Ovary (tissue), 10 donors: ENCODE measurements at places on chromosomes 12 and 14. TPM values are rescaled to one million over a fixed set of nuclear protein-coding genes. Genes with fewer than 3 reads are reported as not detected.

DNA sequence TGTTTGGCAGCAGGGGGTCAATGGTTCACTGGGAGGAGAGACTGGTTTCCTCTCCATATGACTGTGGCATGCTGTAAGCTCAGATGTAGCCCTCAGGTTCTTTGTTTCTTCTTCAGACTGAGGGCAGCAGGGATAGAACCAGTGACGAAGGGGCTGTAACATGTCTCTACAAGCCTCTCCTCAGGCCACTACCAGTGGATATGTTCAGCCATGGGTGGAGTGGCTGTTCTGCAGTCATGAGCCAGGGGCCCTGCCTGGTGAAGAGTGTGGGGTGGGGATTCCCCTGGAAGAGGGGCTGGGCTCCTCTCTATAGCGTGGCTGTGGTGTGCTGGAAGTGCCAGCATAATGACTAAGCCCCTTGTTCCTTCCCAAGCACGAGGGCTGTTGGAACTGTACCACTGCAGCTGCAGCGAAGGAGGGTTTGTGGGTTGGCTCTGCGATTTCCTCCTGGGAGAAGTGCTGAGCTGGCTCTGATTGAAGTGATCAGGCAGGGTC, 55.8 kb downstream of the CMAS start:
- no peak for DNase-seq

DNA sequence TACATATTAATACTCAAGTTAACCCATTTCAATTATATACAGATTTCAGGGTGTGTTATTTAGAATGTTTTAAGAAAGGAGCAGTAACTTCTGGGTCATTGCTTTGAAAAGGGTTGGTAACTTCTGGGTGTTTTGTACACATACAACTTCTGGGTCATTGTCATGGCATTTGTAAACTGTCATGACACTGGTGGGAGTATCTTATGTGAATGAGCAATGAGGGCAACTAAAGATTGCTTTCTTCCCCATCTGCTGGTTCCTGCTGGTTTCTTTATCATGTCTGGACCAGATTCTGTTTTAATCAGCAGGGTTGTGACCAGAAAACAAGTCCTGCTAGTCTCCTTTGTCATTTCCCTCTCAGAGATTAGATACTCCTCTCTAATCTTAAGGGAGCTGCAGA, 713.3 kb downstream of the LRFN5 start:
- DNase-seq, result no peak

DNA sequence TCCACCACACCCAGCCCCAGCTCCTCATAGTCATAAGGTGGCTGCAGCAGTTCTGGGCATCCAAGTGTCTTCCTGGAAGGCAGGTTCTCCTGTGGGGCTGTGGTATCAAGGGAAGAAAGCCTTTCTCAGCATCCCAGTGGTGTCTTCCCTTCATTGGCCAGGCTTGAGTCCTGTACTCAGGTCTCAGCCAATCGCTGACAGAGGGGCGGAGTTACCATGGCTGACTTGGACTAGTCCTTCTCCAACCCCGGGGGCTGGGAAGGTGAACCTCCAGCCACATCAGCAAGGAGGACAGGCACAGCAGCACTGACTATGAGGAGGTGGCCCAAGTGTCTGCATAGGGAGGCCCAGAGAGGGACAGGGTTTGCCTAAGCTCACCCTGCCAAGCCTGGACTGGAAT, 64.0 kb upstream of the SLC24A4 start:
- no peak for DNase-seq

GRCh38 chr12:47900131-47901062, 4.4 kb downstream of the VDR start:
- no peak for DNase-seq

- DNase-seq, result no peak
Observed at GRCh38 chr14:100472491-100472890, 114.7 kb downstream of the BEGAIN start.

HHIPL1 gene
- total RNA-seq, result 2.1 TPM

GRCh38 chr12:46487567-46488131, 115.1 kb upstream of the SLC38A2 start:
- no peak for DNase-seq

GRCh38 chr14:70808416-70809224, 693 bp downstream of the MAP3K9 start:
- DNase-seq, result peak; percentile 32

DNA sequence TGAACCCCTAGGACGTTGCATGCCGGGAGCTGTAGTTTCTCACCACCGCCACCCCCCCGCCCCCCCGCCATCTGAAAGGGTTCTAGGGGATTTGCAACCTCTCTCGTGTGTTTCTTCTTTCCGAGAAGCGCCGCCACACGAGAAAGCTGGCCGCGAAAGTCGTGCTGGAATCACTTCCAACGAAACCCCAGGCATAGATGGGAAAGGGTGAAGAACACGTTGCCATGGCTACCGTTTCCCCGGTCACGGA, 501 bp upstream of the HSP90B1 start:
- no peak for DNase-seq

GRCh38 chr12:94272280-94272679, 123.9 kb downstream of the PLXNC1 start:
- no peak for DNase-seq

DNA sequence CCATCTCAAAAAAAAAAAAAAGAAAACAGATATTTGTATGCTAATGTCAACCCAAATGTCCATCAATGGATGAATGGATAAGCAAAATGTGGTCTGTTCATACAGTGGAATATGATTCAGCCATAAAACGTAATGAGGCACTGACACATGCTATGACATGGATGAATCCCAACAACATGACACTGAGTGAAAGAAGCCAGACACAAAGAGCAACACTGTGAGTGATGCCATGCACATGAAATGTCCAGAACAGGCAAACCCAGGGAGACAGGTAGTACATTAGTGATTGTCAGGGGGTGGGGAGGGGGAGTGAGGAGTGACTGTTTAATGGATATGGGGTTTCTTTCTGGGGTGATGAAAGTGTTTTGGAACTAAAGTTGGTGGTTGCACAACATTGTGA, 50.2 kb downstream of the ARL6IP4 start:
- DNase-seq, result no peak

PRR4 gene
- 0.72 TPM for total RNA-seq

GRCh38 chr12:116861320-116861719, 19.9 kb downstream of the HRK start:
- DNase-seq, result peak; percentile 39

DNA sequence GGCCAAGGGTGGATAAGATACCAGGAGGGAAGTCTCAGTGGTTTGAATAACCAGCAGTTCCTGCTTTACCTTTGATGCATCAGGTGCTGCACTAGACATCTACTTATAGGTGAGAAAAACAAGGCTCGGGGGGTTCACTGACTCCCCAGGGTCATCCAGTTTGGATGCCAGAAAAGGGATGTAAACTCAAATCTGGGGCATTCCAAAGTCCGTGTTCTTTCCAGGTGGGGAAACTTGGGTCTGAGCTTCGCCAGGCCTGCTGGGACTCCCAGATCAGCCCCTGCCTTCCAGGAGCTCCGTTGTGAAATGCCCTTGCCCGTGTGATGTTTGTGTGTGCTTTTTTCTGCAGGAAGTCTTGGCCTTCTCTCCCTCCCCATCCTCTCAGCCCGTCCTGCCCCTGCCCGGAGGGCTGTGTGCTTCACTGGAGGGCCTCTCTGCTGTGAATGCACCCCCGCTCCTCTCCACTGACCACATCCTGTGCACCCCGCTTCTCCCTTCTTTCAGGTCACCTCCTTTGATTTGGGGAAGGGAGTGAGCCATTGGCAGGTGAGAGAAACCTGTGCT, 42.1 kb downstream of the TSPAN9 start:
- DNase-seq, result no peak

GPR135 gene
- 10.9 TPM for total RNA-seq

SYT1 gene
- total RNA-seq, result 2.5 TPM

DNA sequence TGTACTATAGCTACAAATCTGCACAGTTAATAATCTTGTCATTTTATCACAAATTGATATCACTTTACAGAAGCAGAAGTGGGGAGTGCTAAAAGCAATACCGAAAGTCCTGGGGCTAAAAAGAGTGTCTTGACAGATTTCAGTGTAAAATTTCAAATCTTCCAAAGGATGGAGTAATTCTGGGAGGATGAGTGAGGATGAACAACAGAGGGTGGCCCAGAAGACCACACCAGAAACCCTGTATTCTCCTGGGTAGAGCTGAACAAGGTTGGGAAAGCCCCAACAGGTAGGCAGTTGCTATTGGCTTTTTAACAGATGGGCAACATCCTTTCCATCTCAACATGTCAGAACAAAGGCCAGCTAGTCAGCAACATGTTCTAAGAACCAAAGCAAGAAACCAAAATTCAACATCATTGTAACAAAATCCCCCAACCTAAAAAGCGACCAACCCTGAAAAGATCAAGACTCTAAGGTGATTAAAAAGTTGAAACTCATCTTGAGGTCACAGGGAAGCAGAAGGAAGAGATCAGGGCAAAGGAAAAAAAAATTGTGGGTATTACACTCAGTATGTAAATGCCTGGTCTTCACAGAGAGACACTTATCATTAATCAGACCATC, 38.8 kb downstream of the CBX5 start:
- DNase-seq, result no peak

DNA sequence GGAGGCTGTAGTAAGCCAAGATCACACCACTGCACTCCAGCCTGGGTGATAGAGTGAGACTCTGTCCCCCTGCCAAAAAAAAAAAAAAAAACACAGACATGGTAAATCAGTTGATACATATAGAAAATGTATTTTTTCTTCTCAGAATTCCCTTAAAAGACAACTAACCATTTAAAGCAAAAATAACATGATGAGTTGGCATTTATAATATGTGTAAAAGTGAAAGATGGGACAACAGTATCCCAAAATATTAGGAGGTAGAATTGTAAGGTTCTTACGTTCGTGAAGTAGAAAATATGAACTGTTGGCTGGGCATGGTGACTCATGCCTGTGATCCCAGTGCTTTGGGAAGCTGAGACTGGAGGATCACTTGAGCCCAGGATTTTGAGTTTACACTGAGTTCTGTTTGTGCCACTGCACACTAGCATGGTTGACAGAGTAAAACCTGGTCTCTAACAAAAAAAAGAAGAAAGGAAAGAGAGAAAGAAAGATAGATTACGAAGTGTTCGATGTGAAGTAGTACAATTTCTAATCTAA, 296.7 kb downstream of the FBXL14 start:
- DNase-seq, result no peak

KERA gene
- not detected for total RNA-seq

TSPAN8 gene
- total RNA-seq, result 55.4 TPM

DCAF4 gene
- 31.1 TPM for total RNA-seq

DNA sequence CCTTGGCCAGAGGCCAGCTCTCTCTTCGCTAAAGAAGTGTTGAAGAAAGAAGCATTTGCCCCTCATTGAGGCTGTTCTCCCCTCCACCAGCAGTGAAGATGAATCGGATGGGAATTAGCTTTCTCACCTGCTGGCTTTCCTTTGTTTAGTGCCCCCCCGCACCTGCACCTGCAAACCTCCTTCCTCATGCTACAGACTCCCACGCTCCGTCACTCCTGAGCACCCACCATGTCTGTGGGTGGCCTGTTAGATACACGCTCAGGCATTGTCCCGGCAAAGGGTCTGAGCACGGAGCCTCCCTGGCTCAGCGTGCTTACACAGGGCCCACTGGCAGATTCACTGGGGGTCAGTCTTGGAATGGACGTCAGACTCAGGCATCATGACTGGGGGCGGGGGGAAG, 121.6 kb downstream of the GLT1D1 start:
- DNase-seq, result no peak

- DNase-seq, result no peak
Observed at GRCh38 chr12:3020399-3020798, 56.8 kb upstream of the TSPAN9 start.

DNA sequence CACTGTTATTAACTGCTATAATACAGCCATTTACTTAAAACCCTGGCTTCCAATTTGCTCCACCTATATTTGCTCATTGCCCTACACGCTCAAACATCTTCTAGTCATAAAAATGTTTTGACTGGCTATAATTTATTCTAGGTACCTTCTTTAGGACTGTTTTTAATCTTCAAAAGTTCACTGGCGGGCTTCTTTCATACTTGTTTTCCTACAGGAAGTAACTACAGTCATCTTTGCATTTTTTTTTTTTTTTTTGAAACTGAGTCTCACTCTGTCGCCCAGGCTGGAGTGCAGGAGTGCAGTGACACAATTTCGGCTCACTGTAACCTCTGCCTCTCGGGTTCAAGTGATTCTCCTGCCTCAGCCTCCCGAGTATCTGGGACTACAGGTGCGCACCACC, 32.5 kb downstream of the MPHOSPH9 start:
- no peak for DNase-seq

DNA sequence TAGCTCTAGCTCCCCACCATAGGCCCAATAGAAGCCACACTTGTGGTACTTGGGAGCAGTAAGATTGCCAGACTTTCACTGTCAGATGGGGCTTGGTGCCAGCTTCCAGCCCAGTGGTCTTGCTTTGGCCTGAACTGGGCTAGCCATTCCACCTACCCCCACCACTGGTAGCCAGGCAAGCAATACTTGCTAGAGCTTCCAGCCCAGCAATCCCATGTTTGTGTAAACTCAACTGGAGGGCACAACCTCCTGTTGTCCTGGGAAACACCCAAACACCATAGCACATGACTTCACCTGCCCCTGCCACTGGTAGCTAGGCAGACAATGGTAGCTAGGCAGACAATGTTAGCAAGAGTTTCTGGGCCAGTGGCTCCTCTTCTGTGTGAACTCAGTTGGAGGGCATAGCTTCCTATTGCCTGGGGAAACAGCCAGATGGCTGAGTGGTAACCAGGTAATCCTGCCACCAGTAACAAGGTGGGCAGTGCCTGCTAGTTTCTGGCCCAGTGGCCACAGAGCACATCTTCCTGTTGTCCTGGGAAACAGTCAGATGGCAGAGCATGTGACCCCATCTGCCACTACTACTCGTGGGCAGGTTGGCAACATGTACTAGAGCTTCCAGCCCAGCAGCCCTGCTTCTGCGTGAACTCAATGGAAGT, 5.6 kb upstream of the OR6C76 start:
- DNase-seq, result no peak

- DNase-seq, result no peak
Observed at GRCh38 chr14:36069535-36069900, 107.0 kb downstream of the PTCSC3 start.

GALNT6 gene
- 0.56 TPM for total RNA-seq

PTGDR gene
- 0.15 TPM for total RNA-seq

DNA sequence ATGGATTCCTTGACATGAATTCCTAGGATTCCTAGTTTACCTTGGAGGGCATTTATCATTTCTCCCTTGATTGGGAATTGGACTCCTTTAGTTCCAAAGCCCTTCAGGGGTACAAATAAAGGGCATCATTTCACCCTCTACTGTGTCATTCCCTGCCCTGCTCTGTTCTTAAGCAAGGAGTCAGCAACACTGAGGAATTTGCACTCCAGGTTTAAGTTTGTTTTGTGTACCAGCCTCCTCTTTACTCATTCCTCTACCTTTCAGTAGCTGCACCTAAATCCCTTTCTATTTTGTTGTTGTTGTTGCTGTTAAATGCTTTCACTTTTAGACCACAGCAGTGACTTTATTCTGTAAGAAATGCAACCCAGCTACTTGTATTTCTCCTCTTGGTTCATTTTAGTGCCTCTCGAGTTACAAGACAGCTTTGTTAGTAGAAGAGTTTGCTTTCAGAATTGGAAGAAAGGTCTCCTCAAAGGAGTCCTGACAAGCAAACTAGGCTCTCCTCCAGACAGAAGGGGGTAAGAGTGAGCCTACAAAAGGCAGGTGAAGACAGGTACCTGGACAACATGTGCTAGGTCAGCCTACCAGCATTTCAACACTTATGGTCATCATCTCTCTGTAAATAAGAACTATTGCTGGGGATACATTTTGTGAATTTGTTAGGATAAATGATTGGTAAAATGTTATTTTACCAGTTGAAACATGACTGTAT, 90.0 kb downstream of the RMST start:
- no peak for DNase-seq

TMEM132C gene
- total RNA-seq, result 38.4 TPM

GRCh38 chr12:4643747-4644146, 5.1 kb downstream of the AKAP3 start:
- DNase-seq, result no peak

ALDH1L2 gene
- total RNA-seq, result 36.4 TPM
